Right ventricle myocardium inferior (tissue), 1 donor: ENCODE measurements at places on chromosomes 5 and 9.

DNA sequence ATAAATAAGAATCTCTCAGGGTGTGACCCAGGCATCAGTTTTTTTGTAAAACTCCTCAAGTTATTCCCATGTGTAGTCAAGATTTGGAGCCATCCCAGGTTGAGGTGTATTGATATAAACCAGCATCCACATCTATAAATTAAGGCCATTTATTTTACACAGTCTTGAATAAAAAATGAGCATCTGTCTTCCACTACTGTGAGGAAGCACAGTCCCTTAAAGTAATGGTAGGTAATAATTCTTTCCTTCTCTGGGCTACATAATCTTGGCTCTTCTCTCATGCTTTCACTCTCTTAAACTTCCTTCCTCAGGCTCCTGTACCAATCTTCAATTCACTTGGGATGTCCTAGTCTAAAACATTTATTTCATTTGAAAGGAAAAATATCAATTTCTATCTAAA, 110.3 kb downstream of the PDE4D start:
- DNase-seq: no peak

- no peak for DNase-seq
Observed at GRCh38 chr9:123942542-123942941, 12.6 kb upstream of the DENND1A start.

GRCh38 chr5:64854855-64855254, 86.1 kb downstream of the CWC27 start:
- no peak for DNase-seq

DNA sequence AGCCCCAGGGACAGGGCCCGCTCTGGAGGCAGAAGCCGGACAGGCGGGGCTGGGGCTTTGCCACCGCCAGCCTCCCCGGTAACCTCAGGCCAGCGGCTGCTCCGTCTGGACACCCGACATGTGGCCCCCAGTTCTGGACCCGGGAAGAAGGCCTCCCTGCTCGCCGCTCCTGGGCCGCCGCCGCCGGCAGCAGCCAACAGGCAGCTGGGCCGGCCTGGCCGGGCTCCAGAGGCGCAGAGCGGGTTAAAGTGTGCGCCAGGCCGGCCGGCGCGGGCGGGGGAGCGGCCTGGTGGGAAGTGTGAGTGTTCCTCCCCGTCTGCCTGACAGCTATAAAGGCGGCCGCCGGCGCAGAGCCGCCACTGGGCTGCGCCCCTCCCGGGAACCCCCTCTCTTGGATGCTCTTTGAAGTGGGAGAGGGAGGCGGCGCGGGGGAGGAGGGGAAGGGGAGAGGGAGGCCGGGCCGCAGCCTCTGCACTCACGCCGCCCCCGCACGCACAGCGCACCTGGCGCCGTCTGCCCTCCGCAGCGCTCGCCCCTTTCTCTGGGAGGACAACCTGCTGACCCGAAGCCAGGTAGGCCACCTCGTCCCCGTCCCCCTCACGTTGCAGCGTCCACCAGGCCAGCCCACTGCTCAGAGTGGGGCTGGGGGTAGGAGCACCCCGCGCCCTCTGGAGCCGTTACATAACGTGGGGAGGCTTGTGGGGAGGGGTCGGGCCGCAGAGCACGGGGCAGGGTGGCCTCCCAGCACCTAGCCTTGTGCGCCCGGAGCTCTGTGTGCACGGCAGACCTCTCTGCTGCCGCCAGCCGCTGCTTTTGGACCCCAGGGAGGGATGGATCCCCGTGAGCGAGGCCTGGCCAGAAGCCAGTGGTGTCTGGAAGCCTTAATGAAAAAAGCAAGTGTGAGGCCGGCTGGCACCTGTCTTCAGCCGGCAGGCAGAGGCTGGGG, at the start of gene ADAMTSL2:
Gene ADAMTSL2, plus strand, starts transcription at position 359 of the 946 bp plus-strand sequence. CDS start 2,009 bp downstream, outside the sequence.
- DNase-seq: peak; percentile 89

DNA sequence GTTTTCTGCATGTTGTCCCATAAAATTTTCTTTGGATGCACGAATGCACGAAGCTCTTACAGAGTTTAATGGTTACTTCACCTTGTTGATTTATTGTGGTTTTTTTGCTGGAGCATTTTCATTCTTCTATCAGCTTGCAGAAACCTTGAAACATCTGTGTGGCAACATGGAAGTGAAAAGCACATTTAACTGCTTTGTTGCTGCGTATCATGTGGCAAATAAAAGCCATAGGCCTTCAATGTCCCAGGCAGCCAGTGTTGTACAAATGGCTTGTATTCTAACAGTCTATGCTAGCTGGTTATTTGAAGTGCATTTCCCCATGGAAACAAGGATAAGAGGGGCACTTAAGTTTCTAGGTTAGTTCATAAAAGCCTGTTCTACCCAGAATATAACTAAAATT, 42.5 kb upstream of the RASGRF2 start:
- DNase-seq: no peak

GRCh38 chr5:25150819-25151218, 506.0 kb upstream of the CDH10 start:
- no peak for DNase-seq

DNA sequence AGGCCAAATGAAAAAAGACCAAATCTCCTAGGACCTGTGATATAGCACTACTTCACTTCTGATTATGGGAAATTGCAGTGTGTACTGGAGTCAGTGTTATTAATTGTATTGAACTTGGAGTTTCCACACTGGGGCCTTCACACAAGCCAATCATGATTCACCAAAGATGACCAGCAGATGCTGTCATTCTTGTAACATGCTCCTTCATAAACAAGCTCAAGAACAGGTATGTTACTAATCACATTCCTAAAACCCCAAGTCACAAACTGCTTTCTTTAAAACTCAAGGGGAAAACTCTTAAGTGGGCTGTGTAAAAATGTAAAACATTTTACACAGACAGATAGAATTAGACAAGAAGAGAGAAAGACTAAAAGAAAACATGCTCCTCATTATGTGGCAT, 5.6 kb downstream of the KLHL3 start:
- DNase-seq: no peak

GRCh38 chr5:157354800-157355199, 88.9 kb downstream of the CYFIP2 start:
- no peak for DNase-seq

DNA sequence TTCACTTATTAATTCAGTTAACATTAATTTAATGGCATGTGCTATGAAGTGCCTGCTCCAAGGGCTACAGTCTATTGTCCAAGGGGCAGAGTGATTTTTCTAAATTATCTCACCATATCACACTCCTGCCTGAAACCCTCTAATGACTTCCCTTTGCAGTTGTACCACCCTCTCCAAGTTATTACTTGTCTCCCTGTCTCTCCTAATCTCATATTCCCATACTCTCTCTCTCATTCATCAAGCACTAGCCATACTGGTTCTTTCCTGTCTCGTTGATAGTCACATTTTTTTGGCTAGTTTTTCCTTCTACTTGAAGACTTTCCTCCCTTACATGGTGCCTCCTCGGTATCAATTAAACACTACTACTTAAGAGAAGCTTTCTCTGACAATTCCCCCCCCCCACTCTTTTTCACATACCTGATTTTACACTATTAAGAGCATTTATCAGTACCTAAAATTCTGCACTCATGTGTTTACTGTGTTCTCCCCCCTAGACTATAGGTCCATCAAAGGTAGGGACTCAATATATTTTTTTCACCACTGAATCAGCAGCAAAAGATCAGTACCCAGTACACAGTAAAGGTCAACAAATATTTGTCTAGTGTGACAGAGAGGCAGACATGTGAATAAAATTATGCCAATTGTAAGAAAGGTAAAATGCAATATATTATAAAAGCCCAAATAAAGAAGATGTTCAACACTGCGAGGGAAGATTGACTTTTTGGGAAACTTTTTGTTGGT, 19.0 kb downstream of the RICTOR start:
- DNase-seq: no peak

DNA sequence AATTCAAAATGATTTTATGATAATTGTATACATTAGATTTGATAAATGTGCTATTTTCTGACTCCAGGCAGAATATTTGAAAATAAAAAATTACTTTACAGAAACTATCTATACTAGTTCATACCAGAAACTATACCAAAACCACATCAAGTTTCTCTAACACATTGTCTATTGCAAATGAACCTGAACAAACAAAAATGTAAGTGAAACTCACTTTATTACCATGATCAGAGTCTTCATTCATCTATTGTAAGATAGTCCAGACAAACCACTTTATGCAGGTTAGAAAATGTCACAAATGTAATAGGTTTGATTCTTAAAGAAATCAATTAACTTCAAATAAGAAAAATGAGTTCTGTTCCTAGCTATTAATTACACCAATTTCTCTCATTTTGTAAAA, 99.4 kb downstream of the OXCT1 start:
- DNase-seq: no peak

GRCh38 chr5:146703899-146704298, 174.7 kb downstream of the PPP2R2B start:
- no peak for DNase-seq

DNA sequence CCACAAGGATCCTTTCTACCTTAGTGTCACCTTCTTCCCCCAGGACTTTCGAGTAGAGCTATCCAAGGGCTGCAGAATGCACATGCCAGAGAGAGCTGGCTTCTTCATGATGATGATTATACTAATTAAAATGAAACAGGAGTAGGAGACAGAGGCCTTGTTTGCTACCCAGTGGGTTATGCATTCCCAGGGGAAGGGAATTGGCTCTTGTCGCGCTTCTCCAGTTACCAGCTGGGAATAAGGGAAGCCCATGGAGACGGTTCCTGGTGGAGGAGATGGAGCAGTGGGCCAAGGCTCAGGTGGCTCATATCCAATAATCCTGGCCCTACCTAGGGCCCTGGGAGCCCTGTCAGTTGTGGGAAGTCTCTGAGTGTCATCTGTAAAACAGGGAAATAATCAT, 65.1 kb downstream of the WWC1 start:
- DNase-seq: no peak

DNA sequence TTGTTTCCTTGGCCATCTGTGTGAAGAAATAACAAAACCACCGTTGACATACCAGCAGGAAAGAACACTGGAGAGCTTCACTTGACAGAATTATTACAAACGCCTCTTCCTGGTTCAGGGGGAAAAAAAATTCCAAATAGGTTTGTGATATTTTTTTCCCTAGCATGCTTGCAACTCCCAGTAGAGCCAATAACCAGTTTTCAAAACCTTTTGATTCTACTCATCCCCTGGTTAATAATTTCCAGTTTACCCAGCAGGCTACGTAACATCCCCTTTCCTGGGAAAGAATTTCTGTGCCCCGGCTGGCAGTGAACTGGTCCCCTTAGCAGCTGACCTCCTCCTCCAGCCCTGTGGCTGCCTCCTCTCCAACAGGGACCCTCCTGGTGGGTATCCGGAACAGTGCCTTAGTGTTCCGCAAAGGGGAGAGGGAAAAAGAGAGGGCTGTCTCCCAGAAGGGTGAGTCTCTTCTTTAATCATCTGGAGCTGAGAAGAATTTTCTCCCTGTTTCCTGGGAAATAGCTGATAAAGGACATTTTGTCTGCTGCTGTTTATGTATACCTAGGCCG, 72.8 kb upstream of the BOD1 start:
- DNase-seq: no peak

DNA sequence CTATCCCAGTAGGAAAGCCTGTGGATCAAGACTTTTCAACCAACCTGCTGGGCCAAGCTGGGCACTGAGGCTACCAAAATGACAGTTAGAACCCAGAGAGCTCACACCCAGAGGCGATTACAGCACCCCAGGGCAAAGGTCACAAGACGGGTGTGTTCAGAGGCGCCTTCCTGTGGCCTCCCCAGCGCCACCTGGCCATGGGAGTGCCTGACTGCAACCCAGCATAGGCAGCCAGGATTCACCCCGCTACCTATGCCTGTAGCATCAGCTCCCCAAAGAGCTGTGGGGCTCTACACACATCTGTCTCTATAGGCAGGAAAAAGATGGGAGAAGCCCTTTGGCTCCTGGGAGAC, 33.5 kb downstream of the PDGFRB start:
- no peak for DNase-seq

GRCh38 chr9:121985792-121986494, 107.2 kb downstream of the TTLL11 start:
- peak; percentile 76 for DNase-seq

DNA sequence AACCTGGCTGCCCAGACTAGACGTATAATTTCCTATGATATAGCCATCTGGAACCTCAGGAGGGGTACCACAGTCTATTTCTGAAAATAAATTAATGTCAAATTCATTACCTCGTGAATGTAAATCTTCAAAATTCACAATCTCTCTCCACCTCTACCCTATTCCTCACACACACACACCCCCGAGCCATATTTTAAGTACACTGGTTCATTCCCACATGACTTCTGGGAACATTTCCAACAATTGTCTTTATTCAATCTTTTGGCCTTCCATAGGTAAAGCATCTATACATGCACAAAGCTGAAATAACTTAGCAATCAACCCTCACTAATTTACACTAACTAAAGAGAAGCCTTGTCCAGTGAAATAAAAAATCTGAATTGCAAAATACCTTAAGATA, 32.7 kb downstream of the SUSD1 start:
- DNase-seq: no peak

DNA sequence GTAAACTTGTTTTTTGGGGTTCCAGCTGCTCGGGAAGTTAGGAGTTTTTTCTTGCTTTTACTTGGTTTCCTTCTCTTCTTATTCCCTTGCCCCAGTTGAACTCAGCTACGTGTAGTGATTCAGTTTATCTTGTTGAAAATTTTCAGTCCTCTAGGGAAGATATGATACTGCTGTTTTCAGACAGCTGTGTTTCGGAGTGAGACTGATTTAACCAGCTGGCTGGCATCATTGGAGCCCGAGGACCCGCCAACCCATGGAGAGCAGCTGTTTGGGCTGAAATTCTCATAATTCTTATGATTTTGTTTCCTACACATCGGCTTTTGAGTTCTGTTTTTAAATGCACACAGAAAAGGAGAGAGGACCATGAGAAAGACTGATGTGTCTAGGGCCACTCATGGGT, 271.5 kb downstream of the NR3C1 start:
- no peak for DNase-seq

DNA sequence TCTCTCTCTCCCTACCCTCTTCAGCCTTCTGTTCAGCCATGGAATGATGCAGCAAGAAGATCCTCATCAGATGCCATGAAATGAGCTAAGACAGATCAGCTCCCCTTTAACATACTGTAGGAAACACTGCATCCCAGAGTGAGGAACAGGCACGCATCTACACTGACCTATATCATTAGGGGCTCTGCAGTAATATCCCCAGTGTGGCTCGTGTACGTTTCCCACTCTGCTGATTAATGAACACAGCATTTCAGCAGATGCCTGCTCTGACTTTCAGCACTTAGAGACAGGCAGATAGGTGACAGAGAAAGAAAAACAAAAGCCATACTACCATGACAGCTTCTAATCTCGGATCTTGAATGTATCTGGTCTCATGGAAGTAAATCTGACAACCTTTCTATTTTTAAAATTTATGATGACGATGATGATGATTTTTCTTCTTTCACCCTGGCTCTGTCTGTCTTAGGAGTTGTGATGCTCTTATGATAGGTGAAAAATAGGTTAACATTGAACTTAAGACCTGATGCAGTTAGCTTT, 750.3 kb downstream of the CDH12 start:
- no peak for DNase-seq
